ENCODE measurements at places on chromosomes 3 and 15. TPM values are rescaled to one million over a fixed set of nuclear protein-coding genes. Genes with fewer than 3 reads are reported as not detected.

The IGSF11 gene
- 0.58 TPM for polyA plus RNA-seq

GRCh38 chr3:30751610-30752299 is 142.7 kb downstream of the GADL1 start:
- DNase-seq, result peak; percentile 62

DNA sequence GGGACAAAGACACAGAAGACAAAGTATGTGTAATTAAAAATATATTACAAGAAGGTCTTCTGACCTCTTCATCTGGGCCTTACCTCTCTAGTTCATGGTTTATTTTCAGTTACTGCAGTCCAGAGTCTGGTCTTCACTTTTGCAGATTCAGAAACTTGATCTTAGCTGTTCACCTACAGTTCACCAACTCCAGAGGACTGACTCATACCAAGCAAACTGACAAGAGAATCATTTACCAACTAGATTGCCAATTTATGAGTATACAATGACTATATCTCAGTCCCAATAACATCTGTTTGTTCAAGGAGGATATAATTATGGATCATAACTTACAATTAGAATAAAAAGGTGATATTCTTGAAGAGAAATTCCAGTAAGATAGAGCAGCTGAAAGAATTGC is 9.0 kb downstream of the P2RY1 start:
- DNase-seq, result no peak

GRCh38 chr3:157493627-157494550 is 9.3 kb downstream of the VEPH1 start:
- no peak for DNase-seq

DNA sequence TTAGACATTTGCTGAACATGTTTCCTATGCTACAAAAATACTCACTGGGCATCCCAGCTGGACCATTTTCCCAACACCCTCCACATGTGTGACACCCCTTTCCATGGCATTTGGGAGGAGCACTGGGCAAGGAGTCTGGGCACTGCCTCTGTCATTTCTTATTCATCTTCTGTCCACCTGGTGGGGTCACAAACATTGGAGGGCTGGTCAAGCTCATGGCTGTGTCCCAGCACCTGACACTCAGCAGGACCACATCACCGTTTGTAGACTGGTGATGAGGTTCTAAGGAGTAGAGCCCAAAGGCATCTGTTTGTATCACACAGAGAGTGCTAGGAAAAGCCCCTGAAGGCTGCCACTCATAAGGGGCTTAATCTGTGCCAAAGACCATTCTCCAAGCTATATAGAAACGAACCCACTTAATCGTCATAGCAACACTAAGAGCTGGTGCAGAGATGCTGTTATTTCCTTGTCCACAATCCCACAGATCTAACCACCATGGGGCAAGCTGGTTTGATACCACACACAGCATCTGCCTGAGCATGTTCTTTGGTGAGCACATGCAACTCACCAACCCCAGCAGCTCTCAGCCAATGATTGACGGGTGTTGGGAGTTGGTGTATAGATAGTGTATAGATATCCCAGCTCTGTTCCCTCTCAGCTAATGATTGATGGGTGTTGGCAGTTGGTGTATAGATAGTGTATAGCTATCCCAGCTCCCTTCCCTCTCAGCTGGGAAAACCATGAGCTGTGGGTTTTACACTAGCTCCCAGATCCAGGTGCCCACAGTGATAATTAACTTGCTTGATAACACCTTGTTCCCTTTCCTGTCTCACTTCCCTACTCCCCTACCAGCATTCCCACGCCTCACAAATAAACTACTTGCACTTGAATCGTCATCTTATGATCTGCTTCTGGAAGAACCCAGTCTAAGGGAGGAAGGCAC is 42.7 kb upstream of the ATP2B2 start:
- DNase-seq, result no peak

DNA sequence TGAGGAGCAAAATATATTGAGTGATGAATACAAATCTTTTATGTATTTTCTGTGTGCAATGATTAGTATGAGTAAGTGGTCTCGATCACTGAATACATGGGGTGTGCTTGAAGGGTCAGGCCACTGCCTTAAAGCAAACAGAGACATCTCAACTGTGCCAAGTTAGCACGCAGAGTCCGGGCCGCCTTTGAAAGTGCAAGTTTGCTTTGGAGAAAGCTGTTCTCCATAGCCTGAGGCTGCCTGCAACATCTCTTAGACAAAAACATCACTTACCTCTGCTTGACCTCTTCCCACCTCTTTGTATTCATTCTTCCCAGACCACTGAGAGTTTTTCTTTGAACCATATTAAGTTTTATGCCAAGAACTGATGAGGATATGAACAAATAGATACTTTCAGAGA is 267.0 kb downstream of the ZBTB20 start:
- no peak for DNase-seq

The RAB5A gene
- polyA plus RNA-seq, result 46.4 TPM

The PTPN9 gene
- polyA plus RNA-seq, result 34.1 TPM

The BTD gene
- 20.7 TPM for polyA plus RNA-seq

DNA sequence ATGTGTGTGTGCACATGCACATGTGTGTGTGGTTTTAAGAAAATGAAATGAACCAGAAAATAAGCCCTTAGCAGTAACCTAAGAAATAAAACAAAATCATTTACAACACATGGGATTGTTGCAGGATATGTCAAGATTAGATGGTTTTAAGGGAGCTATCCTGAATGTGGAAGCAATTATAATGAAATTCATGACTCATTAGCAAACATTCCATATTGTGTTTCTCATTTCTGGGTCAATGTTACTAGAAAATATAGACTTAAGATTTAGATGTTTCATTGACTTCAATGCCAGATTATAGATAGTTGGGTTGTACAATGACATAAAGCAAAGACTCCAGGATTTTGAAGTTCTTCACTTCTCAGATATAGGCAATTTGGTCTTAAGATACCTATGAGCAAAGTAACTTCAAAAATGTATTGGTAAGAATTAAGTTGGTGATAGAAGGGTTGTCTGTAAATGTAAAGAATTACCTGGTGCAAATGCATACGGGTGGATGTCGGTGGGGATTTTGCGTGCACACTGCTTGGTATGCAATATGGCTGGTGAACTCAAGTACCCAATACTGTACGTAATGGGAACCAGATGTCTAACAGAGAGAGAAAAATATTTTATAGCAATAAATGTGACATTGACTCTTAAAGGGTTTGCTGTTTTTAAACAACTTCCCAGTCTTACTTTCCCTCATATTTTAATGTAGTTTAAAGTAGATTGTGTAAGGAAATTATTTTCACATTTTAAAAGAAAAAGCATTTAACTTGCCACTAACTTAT is 53.9 kb upstream of the NR2F2 start:
- DNase-seq, result no peak

GRCh38 chr3:32410367-32411246 is 19.0 kb downstream of the CMTM7 start:
- DNase-seq, result no peak

The CPA3 gene
- not detected for polyA plus RNA-seq

GRCh38 chr3:128800241-128801187 is 74.5 kb downstream of the RAB7A start:
- DNase-seq, result no peak

DNA sequence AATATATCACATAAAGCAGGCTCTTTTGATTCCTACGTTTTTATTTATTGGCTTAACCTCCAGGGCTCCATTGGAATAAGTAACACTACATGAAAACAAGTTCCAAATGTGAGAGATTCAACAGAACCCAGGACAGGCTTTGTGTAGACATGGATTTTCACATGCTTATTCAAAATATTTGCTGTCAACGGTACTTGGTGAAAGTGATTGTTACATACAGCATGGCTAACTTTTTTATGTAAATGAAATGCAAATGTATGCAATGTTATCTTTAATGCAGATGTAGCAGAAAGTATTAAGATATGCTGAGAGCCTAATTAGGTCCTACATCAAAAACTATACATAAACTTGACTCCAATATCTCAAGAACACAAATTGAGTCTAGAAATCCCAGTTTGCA is 212.0 kb downstream of the RORA start:
- no peak for DNase-seq

The PARP15 gene
- polyA plus RNA-seq, result 8.5 TPM

DNA sequence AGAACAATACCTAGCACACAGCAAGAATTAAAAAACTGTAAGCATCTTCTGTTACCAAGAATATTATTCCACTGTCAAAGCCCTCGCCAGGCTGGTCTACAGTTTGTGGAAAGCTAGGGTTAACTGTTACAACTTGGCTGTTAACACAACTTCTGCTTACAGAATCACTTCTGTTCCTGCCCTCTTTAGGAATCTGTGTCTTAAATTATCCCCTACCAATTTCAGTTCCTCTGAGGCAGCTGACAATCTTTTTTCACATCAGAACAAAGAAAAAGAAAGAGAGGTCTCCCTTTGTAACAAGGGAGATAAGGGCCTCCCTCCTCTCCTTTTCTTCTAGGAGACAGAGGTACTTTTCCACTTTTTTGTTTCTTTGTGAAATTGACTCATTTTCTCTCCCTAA is 188.9 kb downstream of the FMN1 start:
- no peak for DNase-seq

DNA sequence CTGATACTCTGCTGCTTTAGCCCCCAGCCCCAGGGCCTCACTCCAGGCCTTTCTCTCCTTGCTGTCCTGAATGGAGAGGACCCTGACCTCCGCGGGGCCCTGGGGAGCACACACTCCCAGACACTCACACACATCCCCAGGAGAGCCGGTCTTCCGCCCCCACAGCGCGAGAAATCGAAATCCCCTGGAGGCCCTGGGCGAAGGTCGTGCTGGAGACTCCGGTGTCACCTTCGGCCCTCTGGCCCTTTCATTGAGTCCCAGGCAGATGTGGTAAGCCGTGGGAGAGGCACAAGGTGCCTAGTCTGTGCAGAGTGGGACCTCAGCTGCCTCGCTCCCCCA is 848 bp upstream of the GOLGA8B start:
- DNase-seq, result no peak

- no peak for DNase-seq
These were observed 257.0 kb downstream of the LSAMP start for GRCh38 chr3:116188231-116188785.

- peak; percentile 24 for DNase-seq
These were observed 148.1 kb downstream of the NEK11 start for GRCh38 chr3:131174752-131175151.

- DNase-seq, result no peak
These were observed 42.3 kb downstream of the NKIRAS1 start for GRCh38 chr3:23874359-23875112.

GRCh38 chr3:10528046-10528445 is 22.7 kb upstream of the ATP2B2 start:
- peak; percentile 28 for DNase-seq

- no peak for DNase-seq
These were observed 34.4 kb upstream of the MEIS2 start for GRCh38 chr15:37134699-37135131.

The PPCDC gene
- 12.8 TPM for polyA plus RNA-seq

The TUBGCP5 gene
- polyA plus RNA-seq, result 4.4 TPM

DNA sequence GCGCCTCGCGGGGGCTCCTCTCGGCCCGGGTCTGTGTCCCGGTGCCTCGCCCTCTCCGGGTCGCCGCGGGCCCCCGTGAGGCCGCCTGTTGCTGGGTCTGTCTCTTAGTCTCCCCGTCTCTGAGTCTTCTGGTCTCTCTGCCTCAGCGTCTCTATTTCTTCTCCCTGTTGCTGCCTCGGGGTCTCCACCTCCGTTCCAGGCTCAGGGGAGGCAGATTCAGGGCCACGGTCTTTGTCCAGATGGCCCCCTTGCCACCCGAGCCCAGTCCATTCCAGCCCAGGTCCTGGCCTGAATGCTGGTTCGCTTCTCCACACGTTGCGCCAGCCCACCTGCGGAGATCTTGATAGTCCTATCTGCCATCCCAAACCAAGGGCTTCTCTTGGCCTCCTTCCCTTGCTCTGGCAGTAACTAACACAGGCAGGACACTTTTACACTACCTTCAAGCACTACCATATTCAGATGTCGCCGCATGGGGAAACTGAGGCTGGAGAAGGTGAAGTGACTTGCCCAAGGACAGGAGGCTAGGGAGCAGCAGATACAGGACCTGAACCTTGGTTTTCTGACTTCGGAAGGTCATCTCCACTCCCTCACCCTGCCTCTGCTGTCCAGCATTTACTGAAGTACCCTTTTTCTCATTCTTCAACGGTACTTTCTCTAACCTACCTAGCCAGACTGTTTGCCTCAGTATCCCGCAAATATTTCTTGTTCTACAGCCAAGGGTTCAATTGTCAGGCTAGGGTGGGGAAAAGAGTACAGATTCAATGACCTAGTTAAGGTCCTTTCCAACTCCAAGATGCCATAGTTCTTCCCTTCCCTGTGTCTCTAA is 616 bp upstream of the IGDCC4 start:
- no peak for DNase-seq

The FETUB gene
- polyA plus RNA-seq, result not detected

GRCh38 chr15:35741881-35742280 is 195.9 kb upstream of the DPH6 start:
- no peak for DNase-seq

GRCh38 chr3:44424758-44425157 is 52.7 kb downstream of the ZNF445 start:
- no peak for DNase-seq

The CBLB gene
- 67.7 TPM for polyA plus RNA-seq

The ECE2 gene
- not detected for polyA plus RNA-seq

DNA sequence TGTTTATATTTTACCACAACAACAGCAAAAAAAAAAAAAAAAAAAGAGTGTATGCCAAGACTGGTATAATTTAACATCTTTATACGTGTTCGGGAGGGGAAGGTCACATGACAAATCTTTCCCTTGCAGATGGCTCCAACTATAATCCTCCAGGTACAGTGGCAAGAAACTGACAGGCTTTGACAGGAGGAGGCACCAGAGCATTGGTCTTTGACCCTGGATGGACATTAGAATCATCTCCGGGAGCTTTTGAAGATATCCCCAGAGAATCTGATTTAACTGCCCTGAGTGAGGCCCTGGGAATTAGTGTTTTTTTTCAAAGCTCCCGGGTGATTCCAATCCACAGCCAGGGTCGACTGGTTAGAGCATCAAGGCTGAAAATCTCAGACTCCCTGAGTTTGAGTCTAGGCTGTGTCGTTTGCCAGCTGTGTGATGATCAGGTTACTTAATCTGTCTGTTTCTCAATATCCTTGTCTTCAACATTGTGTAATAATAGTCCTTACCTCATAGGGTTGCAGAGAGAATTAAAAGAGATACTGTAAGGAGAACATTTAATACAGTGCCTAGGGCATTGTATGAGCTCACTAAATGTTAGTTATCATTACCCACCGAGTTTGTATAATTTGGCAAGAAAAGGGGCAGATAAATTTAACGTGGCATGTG is 8.9 kb upstream of the SEMA5B start:
- no peak for DNase-seq

- no peak for DNase-seq
These were observed 207.6 kb downstream of the STAG1 start for GRCh38 chr3:136544532-136544931.

The MEIS2 gene
- not detected for polyA plus RNA-seq
